ENCODE measurements at places on chromosomes 11 and 22.

DNA sequence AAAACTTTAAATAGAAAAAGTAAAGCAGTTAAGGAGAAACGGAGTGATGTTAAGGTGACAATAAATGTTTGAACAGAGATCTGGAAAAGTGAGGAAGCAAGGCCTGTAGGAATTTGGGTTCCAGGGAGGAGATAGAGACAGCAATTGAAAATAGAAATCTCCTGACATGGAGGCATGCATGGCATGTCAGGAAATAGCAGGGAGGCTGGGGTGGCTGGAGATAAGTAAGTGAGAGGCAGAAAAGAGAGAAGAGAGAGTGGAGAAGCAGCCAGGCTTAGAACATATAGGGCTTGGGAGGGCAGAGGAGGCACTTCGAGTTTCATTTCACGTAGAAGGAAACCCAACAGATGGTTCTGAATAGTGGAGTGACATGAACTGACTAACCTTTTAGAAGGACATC lies 185.5 kb downstream of the LRRC4C start:
- DNase-seq, result no peak

GRCh38 chr11:92511522-92512203 lies 287.0 kb downstream of the FAT3 start:
- no peak for DNase-seq

GRCh38 chr11:2293531-2293971 lies 8.2 kb downstream of the C11orf21 start:
- DNase-seq, result no peak

- DNase-seq, result no peak
These were observed 1.6 kb downstream of the NFAM1 start for GRCh38 chr22:42430528-42431125.
